Activated T-cell treated with anti-CD3 and anti-CD28 coated beads for 48 hours (primary cell): ENCODE measurements at places on chromosomes 6 and 20.

DNA sequence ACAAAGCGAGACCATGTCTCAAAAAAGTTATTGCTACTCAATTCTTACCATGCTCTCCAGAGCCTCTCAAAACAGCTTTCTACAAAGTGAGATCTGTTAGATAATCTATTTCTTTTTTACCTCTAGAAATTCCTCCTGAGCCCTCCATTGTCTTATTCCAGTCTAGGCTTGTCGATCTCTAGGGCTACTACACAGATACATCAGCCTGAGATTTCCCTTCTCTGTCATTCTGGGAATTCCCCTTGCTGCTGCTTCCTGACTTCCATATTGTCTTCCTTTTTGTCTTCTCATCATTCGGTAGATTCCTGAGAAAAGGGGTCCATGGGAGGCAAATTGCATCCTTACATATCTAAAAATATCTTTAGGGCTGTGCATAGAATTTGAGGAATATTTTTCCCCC, 75.6 kb upstream of the GNRH2 start:
- DNase-seq = no peak

DNA sequence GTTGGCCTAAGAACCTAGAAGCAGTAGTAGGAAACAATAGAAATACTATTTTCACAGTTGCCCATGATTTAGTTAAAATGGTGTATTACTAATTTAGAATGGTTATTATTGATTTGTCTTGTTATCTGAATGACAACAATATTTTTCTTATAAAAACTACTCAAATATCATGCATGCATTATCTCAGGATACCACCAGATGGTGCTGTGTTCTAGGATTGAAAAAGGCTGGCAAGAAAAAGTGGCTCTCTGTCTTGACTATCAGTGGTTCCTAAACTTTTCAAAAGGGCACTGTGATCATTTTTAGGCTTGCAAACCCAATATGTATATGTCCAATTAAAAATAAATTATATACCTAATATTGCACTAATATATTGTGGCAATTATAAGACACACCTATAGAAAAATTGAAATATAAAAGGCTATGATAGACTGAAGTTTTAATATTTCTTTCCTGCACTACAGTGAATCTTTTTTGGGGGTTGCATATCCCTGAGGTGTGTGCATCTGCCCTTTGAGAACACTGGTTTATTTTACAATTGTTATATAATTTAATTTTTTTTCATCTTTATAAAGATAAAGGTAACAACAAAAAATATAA, 131.7 kb upstream of the MLIP start:
- no peak for DNase-seq

GRCh38 chr20:51899674-51900073, 97.4 kb upstream of the SALL4 start:
- DNase-seq = no peak

DNA sequence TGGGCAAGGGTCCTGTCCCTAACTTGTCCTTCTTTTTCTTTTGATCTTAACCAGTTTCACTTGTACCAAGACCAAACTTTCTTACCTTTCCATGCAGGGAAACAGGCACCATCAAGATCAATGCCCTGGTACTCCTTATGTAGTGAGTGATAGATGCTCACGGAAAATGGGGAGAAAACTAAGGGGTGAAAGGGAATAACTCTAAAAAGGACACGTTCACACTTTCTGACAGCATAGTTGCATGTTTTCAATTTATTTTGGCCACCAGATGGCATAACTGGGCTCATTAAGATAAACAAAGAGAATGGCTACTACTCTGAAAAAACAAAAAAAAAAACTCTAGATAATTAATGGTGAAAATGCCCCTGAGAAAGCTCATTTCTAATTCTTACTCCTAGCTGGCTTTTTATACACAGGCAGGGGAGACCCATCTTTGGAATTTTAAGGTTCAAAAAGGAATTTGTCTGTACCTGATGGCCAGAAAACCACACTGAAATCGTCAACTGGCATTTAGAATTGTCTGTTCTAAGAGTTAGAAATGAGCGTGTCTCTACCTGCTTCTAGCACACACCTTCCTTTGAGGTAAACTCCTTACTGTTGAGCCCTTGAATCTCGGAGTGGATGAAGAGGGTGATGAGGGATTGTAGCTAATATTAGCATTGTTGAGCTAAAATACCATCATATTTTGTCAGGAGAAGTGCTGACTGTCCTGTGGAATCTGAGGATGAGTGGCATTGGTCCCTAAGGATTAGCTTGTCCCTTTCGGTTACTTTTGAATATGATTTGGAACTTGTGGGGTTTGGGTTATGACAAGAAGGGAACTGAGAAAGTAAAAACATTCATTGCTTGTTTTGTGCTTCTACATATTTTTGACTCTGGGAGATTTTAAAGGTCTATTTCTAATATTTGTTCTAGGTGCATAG, 62.2 kb upstream of the DDR1 start:
- no peak for DNase-seq

DNA sequence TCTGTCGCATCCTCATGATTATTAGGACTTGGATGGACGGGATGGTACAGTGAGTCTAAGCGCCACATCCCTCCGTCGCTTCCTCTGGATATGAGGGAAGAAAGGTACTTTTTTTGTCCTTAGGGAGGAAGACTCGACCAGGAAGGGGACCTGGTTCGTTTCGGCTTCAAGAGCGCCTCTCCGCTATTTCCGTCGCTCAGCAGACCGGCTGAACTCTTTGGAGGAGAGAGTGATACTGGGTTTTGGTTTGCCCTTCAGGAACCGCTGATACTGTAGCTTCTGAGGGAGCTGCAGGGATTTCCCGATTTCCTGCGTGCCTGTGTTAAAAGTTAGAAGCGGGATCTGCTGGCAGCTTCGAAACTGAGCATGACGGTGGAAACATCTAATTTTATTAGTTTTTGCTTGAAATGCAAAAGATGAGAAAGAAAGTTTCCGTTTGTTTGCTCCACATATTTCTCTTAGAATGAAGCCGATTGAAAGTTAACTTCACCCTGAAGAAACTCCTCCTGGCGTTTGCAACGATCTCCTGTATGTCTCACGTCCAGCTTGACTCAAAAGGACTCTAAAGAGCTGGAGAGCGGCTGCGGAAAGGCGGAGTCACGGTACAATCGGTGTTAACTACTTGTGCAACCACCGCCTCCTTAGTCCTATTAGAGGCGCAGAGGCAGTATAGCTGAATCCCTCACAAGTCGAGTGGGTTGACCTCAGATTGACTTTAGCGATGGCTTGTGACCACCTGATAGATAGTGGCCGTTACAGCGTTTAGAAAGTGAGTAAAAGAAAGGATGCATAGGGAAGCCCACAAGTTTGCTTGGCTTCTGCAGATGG, 129.4 kb downstream of the TRIM27 start:
- no peak for DNase-seq

DNA sequence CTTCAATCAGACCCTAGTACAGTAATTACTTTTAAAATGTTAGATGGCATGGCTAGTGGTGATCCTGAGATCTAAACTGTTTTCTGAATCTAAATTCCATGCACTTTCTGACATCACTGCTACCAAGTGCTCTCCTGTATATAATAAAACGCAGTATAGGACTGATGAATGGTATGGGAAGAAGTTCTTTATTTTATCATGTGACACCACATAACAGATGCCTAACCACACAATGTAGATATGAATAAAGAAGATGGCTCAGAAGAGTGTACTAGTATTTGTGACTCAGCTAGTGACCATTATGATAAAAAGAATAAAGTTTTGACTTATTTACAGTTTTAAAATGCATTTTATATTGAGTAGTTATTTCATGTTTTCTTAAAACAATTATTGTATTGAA, 8.5 kb downstream of the NDUFAF4 start:
- DNase-seq = no peak

DNA sequence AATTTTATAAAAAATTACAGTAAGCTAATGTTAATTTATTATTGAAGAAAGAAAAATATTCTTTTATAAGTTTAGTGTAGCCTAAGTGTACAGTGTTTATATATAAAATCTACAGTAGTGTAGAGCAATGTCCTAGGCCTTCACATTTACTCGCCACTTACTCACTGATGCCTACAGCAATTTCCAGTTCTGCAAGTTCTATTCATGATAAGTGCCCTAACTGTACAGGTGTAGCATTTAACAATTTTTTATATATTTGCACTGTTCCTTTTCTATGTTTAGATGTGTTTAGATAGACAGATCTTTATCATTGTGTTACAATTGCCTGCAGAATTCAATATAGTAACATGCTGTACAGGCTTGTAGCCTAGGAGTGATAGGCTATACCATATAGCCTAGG, 80.1 kb upstream of the HDAC2 start:
- no peak for DNase-seq

DNA sequence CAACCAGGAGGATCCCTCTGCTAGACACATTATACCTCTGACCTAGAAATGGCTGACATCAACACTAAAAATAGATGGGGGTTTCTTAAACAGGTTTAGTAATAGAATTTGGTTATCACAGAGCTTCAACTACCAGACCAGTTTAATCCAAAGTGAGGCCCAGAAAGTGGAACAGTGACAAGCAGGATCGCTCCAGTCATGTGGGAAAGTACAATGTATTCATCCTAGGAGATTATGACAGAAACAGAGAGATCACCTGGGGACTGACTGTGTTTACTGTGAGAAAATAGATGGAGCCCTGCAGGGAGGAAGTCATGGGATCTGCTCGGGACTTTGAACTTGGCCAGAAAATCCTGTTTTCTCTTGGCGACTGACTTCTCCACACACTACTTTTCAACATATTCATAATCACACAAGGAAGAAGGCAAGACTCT, 238.7 kb upstream of the SOX4 start:
- DNase-seq = no peak
